ENCODE measurements at places on chromosomes 3 and 15.

GRCh38 chr3:21795152-21795837 is 44.3 kb upstream of the ZNF385D start:
- no peak for DNase-seq

- DNase-seq: no peak
Measured at GRCh38 chr3:186467969-186468368, 76.2 kb downstream of the CRYGS start.

GRCh38 chr3:33717866-33718594 is at the start of gene CLASP2:
Gene CLASP2 (minus strand): TSS chr3:33718254. CDS start chr3:33718002, 252 bp downstream.
- DNase-seq: peak; percentile 59

DNA sequence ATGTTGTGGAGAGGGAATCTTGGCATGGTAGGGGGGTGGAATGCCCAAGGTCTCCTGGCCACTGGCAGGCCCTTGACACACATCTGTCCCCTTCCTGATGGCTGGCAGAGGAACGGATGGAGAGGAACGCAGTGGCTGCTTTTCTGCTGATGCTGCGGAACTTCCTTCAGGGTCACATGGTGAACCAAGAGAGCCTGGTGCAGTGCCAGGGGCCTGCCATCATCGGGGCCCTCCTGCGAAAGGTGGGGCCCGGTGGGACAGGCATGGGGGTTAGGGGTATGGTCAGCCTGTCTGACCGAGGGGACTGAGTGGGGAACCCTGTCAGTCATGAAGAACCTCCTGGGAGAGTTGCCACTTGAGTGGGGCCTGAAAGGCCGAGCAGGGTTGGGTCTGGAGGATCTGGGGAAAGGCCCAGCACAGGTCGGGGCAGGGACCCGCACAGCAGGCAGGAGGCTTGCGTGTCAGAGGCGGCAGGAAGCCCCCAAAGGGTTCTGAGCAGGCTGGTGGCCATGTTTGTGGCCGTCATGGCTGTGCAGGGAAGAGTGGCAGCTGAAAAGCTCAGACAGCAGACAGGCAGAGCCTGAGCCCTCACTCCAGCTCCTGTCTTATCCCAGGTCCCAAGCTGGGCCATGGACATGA is 18.1 kb downstream of the NBEAL2 start:
- DNase-seq: no peak

DNA sequence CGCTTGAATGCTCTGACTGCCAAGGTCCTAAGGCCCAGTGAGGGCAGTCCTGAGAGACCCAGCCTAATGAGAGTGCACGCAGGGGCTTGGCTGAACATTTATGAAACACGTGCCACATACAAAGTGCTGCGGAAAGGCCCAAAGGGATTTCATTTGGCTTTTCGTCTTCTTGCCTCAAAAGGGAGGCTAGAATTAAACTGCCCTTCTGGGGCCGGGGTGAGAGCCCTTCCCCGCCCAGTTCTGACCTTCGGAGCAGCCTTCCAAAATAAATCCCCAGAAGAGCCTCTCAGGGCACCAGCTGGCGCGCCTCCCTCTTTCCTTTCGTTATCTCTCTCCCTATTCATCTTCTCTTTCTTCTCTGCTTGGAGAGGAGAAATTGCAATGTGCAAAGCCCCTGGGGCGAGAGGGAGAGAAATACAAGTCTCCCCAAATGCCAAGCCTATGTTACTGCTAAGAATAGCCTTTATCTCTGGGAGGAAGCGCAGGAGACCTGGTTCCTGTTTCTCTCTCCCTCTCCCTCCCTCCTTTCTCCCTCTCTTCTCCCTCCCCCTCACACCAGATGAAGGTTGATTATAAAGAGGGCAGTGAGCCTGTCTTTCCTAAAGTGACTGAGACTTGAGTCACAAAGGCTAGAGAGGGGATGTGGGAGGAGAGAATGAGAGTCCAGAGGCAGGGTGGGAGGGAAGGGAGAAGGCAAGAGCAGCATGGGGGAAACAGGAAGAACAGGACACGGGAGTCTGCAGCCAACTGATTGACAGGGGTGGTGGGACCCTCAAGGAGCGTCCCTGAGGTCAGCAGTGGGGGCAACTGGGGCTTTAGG is 36.7 kb upstream of the NDUFB4 start:
- no peak for DNase-seq

DNA sequence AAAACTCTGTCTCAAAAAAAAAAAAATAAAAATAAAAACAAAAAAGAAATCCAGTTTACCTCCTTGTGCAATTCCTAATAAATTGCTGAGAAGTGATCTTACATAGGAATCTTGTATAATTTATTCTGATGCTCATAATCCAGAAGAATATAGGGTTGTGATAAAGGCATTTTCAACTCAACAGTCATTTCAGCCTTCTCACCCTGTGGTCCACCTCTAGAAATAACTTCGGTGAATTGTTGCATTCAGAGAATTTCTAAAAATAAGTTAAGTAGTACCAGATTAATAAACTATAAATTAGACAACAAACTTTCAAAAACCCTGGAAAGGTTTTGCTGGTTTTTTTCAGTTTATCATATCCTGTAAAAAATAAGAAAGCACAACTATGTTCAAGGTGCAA is 20.2 kb downstream of the RAF1 start:
- DNase-seq: no peak

GRCh38 chr3:194573680-194574437 is 59.4 kb downstream of the TMEM44 start:
- DNase-seq: peak; percentile 43

DNA sequence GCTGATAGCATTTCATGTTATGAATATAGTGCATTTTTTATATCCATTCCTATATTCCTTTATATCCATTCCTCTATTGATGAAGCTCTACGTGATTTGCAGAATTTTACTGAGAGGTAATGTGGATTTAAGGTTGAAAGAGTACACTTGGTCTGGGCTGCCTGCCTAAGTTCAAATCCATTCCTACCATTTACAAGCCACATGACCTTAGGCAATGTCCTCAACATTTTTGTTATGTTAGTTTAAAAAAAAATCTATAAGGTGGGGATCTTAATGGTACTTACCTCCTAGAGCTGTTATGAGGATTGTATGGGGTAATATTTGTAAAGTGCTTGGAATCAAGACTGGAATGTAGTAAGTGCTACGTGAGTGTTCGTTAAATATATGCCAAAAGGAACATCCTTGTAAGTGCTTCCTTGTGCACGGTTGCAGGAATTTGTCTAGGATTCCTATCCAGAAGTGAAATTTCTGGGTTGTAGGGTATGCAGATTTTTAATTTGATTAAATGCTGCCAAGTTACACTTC is 11.2 kb upstream of the VEPH1 start:
- no peak for DNase-seq

GRCh38 chr3:139291276-139292051 is 52.4 kb upstream of the MRPS22 start:
- DNase-seq: no peak

GRCh38 chr15:57667171-57667849 is 39.2 kb upstream of the POLR2M start:
- DNase-seq: peak; percentile 49

GRCh38 chr3:43152649-43153048 is 46.8 kb upstream of the POMGNT2 start:
- DNase-seq: no peak

- no peak for DNase-seq
Measured at GRCh38 chr3:101702726-101703125, 16.2 kb upstream of the RPL24 start.

DNA sequence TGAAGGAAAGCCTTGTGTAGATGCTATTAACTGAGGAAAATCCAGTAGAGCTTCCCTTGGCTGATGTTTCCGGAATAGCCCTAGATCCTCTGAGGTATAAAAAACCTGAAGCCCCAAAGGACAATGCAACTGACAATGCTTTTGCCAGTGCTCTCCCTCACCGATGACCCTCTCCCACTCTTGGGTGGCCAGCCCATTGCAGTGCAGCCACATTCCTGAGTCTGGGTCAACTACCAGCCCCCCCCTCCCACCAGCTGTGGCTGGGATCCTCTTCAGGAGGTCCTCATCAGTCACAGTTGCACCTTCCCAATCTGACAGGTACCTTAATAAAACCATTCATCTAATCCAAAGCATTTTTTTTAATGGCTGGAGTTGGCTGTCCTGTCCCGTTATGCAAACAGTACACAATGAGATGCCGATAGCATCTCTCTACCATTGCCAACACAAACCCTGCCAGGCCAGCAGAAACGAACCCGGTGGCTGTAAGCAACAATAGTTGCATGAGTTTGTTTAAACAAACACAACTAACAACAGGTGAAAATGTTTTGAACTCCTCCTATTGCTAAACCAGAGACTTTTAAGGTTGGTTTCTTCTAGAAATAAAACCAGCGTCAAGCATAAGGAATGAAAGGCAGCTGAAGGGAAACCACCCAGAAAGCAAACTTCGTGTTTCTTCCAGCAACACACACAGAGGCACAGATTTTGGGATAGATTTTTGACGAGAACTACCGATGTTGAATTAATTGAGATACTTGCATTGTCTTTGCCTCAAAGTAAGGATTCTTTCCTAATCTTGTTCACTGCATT is 128.3 kb upstream of the ARHGEF3 start:
- no peak for DNase-seq

GRCh38 chr15:92878593-92879053 is 21.5 kb upstream of the CHD2 start:
- no peak for DNase-seq

GRCh38 chr3:193693774-193694173 is 100.8 kb downstream of the OPA1 start:
- DNase-seq: no peak

- DNase-seq: no peak
Measured at GRCh38 chr3:152050903-152051302, 177.5 kb downstream of the SUCNR1 start.

DNA sequence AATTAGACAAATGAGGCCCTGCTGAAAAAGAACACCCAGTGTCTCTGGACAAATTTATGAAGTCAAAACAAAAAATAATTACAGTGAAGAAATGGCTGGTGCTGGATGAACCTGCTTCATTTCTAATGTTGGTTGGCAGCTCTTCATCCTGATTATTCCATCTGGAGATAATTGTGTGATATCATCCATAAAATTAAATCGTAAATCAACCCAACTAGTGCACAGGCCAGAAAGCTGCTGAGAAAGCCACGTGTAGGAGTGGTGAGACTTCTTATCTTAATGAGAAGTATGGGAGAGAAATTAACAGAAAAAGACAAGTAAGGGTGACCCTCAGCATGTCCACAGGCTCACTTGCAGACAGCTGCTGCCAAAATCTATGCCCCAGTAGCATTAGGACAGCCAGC is 465.2 kb upstream of the TGFBR2 start:
- DNase-seq: no peak

DNA sequence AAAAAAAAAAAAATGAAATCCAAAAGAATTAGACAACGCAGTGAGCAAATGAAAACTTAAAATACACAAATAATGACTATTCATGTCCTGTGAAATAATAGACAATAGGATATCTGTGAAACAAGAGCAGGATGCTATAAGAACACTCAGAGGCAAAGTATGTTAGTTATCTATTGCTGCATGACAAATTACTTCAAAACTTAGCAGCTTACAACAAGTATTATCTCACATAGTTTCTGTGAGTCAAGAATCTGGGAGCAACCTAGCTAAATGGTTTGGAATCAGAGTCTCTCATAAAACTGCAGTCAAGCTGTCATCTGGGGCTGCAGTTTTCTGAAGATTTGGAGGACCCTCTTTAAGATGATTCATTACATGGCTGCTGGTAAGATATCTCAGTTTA is 36.5 kb upstream of the ZMAT3 start:
- no peak for DNase-seq

DNA sequence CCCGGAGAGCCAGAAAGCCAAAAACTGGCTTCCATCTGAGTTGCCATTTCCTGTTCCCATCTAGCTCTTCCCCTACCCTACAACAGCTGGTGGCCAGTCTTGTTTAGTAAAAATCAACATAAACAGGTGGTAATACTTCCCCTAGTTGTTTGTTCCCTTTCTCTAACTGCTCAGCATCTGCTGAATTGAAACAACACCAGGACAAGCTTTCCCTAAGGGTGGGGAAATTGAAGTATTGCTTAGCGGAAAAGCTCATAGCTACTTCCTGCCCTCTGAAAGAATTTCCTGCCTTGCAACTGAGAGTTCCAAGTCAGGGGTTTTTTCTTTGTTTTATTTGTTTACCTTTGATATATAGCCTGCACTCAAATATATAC is 66.8 kb downstream of the HMG20A start:
- DNase-seq: no peak

GRCh38 chr15:68501259-68501591 is 69.3 kb upstream of the ITGA11 start:
- no peak for DNase-seq

- no peak for DNase-seq
Measured at GRCh38 chr3:196189566-196190347, 21.4 kb downstream of the ZDHHC19 start.

DNA sequence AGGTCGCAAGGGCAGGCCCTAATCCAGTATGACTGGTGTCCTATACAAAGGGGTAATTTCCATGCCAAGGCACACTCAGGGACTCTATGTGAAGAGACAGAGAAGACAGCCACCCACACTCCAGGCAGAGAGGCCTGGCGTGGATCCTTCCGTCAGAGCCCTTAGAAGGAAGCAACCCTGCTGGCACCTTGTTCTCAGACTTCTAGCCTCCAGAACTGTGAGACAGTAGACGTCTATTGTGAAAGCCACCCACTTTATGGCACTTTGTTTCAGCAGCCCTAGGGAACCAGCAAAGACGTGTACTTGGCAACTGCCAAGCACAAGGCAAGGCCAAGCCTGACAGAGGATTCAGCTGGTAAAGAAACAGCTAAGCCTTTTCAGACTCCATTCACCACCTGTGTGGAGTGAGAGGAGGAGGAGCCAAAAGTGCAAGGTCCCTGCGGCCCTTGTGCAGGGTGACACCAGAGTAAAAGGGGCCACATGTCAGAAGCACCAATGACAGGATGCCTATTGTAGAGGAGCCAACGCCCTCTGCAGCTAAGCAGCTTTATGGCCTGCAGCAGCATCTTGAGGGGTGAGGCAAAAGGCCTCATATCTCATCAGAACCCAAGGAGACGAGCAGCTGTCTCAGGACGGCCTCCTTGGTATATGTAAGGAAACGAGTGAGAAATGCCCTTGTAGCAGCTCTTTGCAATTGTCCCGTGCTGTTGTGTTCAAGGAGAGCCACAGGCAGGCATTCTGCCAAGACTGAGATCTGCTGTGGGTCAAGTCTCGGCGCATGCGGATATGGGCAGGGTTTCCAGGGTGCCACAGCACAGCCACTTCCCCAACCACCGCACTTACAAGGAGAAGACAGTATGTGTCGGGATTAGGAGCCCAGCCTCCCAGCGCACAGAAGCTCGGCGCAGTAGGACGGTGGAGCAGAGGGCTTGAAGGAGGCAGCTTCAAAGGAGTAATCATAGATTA is 121.5 kb upstream of the LIPC start:
- no peak for DNase-seq

GRCh38 chr3:44058868-44059203 is 182.8 kb upstream of the TOPAZ1 start:
- DNase-seq: no peak

DNA sequence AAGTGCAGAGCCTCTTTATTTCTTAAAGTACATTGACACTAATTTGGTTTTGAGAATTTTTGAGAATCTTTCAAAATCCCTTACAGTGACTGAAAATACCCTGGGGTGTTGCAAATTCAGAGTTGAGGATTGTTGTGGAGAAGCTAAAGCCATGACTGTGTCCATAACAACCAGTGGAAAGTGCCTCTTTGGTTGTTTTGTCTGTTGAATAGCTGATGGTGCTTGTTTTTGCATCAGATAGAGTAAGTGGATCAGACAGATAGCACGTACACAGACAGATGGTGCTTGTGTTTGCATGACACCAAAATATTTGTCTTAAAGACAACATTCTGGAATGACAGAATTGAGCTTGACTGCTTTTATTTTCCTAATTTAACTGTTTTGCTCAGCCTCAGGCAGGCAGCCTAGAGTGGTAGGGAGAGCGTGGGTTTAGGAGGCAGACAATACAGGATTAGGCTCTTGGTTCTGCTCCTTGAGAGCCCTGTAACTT is 265.0 kb downstream of the IL20RB start:
- no peak for DNase-seq

GRCh38 chr15:60752973-60753720 is 274.2 kb upstream of the ICE2 start:
- no peak for DNase-seq
